ENCODE measurements at places on chromosomes 4 and X.

- DNase-seq: no peak
Measured at GRCh38 chr4:10403633-10404445, 53.4 kb downstream of the ZNF518B start.

DNA sequence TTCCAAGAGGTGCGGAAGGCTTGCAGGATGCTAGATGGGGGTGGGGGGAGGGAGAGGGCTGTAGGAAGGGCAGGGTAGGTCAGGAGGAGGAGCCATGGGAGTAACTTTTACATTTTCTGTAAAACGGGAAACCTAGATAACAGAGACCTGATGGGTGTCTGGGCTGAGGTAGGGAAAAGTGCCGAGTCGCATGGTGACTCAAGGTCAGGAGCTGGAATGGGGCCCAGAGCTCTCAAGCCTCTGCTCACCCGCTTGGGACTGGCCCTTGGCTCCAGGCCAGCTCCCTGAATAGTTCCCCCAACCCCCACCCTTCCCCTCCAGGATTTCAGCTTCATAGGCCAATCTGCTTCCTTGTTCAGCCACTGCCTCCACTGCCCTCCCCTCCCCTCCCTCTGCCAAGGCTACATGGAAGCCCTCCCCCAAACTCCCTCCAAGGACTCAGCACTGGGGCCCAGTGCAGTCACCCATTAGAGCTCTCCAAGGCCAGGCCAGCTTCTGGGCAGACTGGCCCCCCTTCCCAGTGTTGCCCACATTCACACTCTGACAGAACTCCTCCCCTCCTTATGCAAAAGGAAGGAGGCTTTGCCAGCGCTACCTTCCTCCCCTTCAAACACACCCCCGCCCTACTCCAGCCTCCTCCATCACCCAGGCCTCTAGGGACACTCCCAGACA lies 43.6 kb downstream of the TSC22D3 start:
- DNase-seq: no peak

DNA sequence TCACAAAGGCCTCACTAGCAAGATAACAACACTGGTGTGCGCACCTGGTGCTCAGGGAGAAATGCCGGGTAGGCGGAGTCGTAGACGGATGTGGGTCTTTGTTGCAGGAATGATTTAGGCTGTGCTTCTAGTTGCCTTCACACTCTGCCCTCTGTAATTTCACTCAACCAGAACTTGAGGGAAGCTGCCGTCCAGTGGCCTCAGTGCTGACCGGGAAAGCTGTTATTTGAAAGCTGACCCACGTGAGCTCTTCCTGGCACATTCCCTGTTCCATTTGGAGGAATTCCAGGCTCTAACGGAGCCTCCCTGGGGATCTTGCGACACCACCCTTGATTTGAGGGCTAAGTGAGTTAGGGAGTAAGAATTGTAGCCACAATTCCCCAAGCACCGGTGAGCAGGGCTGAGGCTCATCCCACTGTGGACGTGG lies 15.9 kb downstream of the SH3TC1 start:
- DNase-seq: no peak

DNA sequence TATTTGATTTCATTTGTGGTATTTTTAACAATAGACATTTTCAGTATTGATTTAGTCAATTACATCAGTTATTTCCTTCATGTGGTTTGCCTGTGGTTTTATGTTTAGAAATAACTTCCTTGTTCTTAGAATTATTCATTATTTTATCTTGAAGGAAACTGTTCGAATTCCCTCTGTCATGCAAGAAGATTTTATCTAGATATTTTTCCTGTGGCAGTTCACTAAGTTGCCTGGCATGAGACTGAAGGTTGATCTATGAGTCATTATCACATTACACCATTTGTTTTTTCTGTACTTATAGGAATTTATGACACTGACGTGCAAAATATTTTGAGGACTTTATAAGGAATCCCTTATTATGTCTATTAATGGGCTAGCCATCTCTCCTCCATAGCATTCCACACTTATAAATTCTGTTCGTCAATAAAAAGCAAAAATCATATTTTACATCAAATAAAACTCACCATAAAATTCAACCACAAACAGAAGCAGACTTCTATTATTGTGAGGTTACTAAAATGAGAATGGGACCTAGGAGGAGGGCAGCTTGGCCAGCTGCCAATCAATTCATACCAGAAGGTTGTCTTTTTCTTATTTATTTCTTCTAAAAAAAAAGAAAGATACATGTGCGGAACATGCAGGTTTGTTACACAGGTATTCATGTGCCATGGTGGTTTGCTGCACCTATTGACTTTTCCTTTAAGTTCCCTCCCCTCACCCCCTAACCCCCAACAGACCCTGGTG lies 179.0 kb downstream of the KCNIP4 start:
- DNase-seq: no peak

- DNase-seq: no peak
Measured at GRCh38 chrX:153926552-153926857, 441 bp upstream of the ARHGAP4 start.

GRCh38 chr4:3310301-3311094 lies 17.7 kb downstream of the RGS12 start:
- DNase-seq: no peak

DNA sequence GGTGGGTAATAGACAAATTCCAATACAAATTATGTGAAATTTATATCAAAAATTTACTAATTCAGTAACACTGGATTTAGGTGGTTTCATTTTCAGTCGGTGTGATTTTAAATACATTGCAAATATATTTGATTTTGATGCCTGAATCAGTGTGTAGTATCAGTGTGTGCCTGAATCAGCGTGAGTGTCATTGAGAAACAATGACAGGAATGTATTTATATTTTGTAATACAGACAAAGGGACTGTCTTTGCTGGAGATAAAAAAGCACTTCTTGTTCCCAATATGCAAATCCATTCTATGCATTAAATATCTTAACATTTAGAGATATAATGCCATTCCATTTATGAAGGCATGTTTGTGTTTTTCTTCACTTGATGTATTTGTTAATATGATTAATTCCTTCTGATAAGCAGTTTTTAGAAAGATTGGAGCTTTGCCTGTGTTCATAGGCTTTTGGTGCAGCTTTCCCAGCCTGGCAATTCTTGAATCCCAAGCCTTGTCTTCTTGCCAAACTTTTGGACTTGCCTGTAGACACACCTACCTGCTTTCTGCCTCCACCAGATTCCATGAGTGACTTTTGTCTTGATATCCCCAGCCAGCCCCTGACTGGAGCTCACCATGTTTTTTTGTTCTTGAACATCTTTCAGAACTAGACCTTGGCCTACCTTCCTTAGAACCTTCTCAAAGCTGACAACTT lies 243.8 kb downstream of the ADGRL3 start:
- no peak for DNase-seq
